ENCODE measurements at places on chromosomes 13 and 19.

GRCh38 chr13:110468986-110469495, 92.5 kb downstream of the RAB20 start:
- no peak for DNase-seq

- no peak for DNase-seq
These were observed 4.2 kb downstream of the SLC7A1 start for GRCh38 chr13:29591310-29591709.

GRCh38 chr13:108272333-108272732, 2.8 kb downstream of the TNFSF13B start:
- DNase-seq = no peak

DNA sequence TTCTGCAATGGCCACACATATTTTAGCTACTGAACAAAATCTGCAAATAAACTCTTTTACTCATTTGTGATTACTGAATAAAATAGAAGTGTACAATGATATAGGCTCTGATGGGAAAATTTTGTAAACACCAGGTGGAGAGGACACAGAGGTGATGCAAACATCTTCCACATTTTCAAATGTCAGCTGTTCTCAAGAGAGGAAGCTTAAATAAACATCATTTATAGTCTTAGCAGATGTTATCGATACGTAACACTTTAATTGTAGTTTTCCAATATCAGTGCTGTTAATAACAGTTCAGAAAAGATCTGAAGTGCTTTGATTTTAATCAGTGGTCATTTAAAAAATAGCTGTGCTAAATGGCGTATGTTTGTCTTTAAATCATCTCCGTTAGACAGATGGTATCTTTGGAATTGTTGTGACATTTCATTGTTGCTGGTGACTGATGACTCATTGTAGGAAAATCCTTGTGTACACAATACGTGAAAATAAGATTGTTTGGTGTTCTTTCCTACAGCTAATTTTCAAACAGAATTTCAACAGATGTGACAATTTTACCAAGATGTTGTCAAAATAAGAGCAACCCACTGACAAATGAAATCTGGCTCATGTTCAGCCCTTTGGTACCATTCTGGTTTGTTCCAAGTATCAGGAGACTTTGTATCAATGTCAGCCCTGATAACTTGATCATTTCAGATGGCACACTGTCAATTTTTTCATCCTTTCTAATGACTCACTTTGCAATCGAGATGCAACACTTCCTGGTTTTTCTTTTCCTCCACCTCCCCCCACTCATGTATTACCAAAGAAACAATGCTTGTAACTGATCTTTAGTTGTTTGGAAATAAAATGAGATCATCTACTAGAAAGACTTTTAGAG, 516.0 kb downstream of the DCT start:
- no peak for DNase-seq

GRCh38 chr13:97904059-97904458, 49.4 kb upstream of the IPO5 start:
- DNase-seq = no peak

- DNase-seq = no peak
These were observed 21.0 kb downstream of the AXL start for GRCh38 chr19:41239961-41240574.

DNA sequence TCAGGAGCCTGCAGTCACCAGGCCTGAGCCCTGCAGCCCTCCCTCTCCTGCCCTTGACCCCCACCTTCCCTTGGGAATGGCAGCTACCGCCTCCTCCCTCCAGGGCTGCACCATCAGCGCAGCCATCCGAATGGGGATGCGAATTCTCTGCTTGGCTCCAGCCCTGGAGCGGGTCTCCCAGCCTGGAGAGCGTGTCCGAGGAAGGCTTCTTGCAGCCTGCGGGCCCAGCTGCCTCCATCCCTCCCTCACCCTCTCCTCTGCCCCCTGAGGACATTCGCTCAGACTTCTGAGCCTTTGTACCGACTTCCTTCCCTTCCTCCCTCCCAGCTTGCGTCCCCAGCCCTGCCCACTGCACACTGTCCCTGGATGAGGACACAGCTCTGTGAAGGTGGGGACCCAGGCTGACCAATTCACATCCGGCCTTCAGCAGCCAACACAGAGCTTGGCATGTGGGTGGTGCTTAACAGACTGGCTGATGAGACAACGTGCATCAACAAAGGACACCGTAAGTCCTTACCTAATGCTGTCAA, 6.0 kb upstream of the NKPD1 start:
- no peak for DNase-seq

DNA sequence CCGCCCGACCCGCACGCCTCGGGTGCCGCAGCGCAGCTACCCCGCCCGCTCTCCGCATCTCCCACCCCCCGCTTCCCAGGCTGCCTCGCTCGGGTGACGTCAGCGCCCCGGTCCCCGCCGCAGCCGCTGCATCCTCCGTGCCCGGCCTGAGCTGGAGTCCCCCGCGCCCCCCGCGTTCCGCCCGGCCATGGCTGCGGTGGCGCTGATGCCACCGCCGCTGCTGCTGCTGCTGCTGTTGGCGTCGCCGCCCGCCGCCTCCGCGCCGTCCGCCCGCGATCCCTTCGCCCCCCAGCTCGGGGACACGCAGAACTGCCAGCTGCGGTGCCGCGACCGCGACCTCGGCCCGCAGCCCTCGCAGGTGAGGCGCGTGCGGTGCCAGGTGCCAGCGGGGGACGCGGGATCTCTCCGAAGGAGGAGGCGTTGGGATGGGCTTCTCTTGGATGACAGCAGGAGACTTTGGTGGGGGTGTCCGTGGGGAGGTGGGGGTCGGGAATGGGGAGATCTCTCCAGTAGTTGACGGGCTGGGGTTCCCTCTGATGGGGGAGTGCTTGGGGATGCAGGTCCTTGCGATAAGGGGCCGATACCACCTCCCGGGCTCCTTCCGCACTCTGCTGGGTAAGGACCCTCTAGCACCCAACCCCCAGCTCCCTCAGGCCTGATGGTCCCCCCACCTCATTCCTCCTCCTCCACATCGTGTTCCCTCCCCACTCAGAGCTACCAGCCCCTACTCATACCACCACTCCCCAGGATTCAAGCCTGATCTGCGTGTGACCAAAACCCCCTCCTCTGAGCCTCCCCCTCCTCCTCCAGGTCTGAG, at the start of gene TMEM59L:
Gene TMEM59L, plus strand, starts transcription at position 99 of the 817 bp plus-strand sequence. Its CDS starts 89 bp downstream, at position 188.
- peak; percentile 56 for DNase-seq

- DNase-seq = no peak
These were observed 10.6 kb downstream of the NOP53 start for GRCh38 chr19:47755762-47756626.

DNA sequence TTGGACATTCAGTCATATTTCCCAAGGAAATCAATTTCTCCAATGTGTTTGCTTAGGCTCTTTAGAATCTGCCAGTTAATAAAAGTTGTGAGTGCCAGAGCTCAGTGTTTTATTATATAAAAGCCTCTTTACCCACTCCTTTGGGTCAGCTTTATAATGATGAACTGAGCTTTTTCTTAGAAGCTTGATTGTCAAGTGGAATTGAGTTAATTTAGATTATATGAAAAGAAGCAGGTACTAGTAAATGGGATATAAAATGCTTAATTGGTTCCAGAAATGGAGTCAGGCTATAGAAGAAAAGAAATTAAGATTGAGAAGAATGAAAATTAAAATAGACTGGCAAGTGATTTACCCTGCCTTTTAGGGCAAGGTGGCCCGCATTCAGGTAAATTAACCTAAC, 363.2 kb downstream of the SLITRK6 start:
- DNase-seq = no peak

- no peak for DNase-seq
These were observed 1.8 kb downstream of the DPF1 start for GRCh38 chr19:38221919-38222830.

- no peak for DNase-seq
These were observed 8.4 kb downstream of the COL5A3 start for GRCh38 chr19:10001899-10002298.

Measured in amygdala (tissue), 56 donors.